GM04504 (cell line): ENCODE measurements at places on chromosomes 5 and 9.

DNA sequence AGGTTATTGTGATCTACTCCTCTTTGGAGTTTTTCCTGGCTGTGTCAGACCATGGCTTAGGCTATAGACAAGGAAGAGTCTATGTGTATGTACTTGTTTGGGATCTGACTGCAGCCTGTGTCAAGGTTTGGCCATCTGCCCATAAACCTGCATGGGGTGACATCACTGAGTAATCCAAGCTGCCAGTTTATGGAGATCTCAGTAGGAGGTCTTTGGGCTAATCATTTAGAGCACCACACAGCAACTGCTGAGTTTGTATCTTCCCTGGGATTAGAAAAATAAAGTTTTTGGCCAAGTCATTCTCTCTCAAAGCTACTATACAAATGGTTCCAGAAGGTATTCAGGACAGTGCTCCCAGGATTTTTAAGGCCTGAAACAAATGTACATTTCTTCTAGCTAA lies 65.5 kb upstream of the HSPB3 start:
- DNase-seq: peak; percentile 71

GRCh38 chr5:32023816-32024215 lies 150.3 kb downstream of the GOLPH3 start:
- DNase-seq: no peak

GRCh38 chr9:137111788-137112563 lies 2.6 kb downstream of the DPP7 start:
- no peak for DNase-seq

- peak; percentile 12 for DNase-seq
Measured at GRCh38 chr9:32251539-32251938, 132.9 kb upstream of the ACO1 start.

DNA sequence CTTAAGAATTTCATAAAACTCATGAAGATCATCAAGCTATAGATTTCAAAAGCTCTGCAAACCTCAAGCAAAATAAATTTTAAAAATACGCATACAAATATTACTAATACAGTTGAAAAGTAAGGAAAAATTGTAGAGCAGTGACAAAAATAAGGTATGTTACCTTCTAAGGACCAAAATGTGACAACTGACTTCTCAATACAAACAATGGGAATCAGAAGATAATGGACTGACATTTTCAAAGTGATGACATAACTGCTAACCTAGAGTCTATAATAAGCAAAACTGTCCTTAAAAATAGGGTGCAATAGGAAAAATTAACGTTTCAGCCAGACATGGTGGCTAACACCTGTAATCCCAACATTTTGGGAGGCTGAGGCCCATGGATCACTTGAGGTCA lies 27.1 kb downstream of the RMI1 start:
- DNase-seq: no peak

- DNase-seq: peak; percentile 1
Measured at GRCh38 chr5:11182441-11183080, 421.5 kb upstream of the DAP start.

DNA sequence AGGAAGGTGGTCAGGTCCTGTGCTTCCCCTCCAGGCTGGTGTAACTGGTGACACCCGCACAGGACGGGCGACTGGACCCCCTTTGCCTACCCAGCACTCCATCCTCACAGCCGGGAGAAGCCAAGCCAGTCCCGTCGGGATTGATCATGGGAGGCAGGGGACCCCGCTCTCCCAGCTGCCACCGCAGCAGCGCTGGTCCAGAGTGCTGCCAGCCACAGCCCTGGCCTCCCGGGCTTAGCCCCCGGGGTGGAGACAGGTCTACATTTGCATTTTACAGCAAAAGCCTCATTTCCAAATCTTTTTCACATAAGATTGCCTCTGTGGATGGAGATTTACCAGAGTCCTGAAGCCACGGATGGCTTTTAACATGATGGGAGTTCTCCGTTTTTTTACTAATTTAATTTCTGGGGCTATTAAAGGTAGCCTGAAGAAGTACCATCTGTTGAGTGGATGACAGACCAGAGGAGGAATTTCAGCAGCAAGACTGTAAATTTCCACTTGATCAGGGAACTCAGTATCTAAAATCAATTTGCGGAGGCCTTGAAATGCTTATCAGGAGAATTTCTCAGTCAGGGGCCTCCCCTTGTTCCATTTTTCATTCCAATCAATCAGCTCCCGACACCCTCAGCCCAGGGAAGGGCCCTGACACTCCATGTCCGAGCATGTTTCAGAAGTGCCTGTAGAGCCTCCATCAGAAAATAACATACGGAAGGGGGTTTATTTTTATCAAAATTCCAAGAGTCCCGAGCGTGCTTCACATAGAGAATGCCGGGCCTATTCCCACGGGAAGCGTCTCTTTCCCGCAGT lies 80.6 kb downstream of the OLFM1 start:
- DNase-seq: no peak

- DNase-seq: no peak
Measured at GRCh38 chr5:74391410-74391809, 249.1 kb downstream of the ENC1 start.

DNA sequence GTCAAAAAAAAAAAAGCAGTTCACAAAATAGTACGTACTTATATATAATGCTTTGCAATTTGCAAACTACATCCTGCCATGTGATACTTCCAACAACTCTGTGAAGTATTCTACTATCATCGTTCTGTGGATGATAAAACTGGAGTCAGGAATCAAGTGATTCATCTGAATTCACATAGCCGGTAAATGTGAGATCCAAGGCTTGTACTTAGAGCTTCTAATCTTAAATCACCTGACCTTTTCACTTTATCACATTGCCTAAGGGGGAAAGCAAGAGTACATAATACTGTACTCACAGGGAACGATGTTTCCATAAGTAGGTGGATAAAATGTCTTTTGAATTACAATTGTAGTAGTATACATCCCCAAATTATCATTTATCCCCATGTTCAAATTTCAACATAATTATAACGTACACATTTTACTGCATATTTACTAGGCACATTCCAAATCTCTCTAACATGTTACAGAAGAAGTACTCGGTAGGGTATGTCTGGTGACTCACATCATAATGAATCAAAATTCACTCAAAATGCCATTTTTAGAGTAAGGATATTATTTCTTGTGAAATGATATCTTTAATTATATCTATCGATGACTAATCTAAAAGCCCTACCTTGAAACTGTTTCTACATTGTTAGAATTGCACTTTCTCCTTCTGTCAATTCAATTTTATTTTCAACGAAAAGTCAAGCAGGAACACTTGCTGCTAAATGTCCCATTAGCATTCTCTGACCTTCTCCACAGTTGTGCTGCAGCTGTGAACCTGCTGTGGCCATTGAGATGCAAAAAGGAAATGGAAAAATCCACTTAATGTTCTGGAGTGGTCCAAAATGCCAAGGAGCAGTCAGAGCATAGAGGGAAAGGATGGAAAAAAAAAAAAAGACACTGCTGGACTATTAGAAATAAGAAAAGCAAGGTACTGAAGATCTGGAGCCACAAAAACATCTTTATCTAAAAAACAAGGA lies 78.9 kb downstream of the OR2K2 start:
- DNase-seq: no peak

DNA sequence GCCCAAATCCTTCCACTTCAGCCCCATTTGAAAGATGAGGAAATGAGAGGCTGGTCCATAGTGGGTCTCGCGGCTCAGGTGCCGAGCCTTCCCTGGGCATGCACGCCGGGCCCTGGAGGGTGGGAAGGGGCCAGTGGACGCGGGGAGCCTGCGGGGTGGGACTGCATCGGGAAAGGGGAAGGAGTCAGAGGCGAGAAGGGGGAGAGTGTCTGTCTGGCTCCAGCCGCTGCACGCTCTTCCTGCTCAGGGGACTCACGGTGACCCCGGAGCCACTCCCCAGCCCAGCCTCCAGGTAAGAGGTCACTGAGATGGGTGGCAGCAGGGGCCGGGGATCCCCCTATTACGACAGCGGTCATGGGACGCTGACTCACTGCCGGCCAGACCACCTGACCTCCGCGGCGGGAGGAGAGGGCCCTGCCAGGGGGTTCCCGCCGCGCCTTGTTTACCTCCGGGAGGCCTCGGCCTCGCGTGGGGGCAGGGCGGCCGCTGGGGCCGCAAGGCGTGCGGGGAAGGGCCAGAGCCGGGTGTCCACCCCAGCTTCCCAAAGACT lies 1.9 kb upstream of the SQSTM1 start:
- DNase-seq: peak; percentile 83

DNA sequence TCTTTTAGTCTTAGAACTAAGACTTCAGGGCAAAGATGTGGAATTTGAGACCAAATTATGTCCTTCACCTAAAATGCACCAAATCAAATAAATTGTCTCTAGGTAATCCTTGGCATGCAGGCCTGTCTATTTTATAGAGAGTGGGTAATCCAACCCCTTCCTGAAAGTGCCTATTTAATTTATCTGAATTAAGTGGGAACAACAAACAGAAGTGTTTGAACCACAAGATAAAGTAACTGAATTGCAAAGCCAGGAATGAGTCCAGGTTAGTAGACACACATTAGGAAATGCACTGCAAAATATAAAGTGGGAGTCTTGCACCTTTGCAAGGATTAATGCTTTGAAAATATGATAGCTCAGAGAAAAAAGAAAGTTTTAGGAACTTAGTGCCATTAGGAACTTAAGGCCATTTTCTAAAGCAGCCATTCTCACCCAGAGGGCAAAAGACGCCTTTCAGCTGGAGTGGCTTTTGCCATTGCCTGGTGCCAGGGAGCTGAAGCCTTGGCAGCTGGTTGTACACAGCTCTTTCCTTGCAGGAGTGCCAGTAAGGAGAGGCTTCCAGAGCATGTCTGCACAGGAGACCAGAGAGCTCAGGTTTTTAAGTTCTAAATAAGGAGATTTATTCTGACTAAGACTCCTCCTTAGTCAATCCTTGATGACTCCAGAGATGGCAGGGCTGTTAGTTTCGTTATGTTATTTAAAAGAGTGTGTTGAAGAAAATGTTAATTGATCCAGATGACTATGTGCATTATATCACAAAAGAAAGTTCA lies 151.7 kb upstream of the ELL2 start:
- no peak for DNase-seq

GRCh38 chr5:93245226-93245625 lies 335.8 kb downstream of the NR2F1-AS1 start:
- no peak for DNase-seq

DNA sequence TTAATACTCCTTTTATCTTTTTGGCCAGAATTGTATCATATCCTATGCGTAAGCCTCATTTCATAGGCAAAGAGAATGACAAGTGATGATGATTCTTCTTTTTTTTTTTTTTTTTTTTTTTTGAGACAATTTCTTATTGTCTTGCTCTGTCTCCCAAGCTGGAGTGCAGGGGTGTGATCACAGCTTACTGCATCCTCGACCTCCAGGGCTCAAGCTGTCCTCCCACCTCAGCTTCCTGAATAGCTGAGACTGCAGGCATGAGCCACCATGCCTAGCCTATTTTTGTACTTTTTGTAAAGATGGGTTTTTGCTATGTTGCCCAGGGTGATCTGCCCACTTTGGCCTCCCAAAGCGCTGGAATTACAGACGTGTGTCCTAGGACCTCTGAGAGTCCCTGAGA lies 41.9 kb upstream of the C5orf24 start:
- no peak for DNase-seq

DNA sequence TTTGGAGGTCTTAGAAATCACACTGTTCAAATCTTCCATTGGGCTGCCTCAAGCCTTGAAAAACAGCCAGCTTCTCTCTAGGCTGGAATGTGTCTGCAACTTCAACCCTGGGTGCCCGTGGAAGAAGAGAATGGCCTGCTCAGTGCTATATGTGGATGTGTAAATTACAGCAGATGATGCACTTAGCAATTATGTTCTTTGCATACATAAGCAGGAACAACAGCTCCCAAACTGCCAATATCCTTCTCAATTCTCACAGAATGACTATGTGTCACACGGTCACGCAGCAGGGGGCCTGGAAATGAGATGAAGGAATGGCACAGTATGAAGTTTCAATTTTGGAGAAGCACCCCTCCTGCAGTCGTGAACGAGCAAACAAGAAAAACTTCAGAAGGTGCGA lies 175.2 kb upstream of the SMARCA2 start:
- DNase-seq: no peak

DNA sequence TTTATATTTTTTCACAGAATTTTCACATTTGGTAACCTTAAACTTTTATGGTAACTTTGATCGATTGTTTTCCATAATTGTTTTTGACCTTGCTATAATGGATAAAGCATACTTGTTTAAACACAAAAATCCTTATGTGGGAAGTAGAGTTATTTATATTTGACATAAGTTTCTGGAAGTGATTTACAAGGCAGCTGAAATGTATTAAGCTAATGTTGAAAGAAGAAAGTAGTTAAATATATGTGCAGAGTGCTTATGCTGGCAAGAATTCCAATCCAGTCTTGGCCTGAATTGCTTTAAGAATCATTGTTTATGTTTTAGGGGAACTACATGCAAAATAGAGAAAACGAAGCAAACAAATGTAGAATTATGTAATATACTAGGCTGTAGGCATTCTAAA lies 763.6 kb downstream of the TAF11L14 start:
- DNase-seq: no peak

DNA sequence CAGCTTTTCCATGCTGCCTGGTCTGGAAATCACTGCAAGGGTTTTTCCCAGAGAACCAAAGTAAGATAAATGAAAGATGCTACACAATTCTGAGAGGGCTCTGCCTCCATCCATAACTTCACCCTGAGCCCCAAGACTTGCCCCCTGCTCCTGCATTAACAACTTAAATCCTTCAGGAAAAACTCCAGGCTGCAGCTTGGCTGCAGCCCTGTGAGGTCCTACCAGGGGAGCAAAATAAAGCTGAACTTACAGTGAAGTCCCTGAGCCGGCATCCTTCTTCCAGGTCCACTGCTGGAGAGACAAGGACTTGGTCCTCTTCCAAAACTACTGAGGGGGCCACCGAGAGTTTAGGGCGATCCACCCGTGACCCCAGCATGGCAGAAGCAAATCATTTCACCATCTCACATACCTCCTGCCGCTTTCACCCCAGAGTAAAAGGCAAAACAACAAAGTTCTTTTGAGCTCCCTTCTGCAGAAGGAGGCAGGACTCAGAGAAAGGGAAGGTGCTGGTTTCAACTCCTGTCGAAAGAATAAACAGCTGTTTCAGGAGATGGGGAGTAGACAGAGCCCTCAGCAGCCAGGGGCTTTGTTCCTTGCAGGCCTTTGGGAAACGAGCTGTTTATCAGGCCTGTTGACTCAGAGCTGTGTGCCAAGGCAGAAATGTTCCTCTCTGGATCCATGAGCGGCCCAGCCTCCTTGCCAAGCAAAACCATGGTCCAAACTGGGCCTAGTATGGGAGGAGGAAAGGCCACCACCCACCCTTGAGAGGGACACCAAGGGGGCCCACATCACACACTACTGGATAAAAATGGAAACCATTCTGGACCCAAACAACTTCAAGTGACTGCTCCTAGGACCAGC lies 20.6 kb downstream of the GGTA1 start:
- DNase-seq: no peak

DNA sequence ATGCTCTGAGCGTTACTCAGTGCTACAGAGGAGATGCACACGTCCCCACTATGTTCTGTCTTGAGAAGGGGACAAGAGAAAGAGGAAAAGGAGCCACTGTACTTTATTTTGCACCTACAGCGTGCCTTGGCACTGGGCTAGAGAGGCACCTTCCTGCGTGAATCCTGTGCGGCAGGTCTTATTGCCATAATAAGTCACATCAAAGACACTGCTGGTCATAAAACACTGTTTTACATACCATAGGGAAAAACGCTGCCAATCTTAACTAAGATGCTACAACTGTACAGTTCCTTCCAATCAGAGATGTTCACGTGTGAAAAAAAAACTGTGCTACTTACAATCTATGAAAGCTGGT lies 48.1 kb downstream of the NEURL1B start:
- DNase-seq: no peak

- no peak for DNase-seq
Measured at GRCh38 chr5:123134653-123135181, 45.7 kb downstream of the PRDM6 start.
